ENCODE measurements at places on chromosomes 6 and 20. TPM values are rescaled to one million over a fixed set of nuclear protein-coding genes. Genes with fewer than 3 reads are reported as not detected.
A peak's percentile ranks its signal among the peaks of the same experiment; 100 is the strongest.

The SEC23B gene
- total RNA-seq: 35.6 TPM

The PRL gene
- total RNA-seq: 0.39 TPM

The SCRT2 gene
- total RNA-seq: not detected

GRCh38 chr6:148250975-148251685, 91.5 kb upstream of the SASH1 start:
- peak; percentile 52 for DNase-seq

GRCh38 chr20:8809107-8809953, 259.6 kb upstream of the PLCB4 start:
- DNase-seq: no peak

DNA sequence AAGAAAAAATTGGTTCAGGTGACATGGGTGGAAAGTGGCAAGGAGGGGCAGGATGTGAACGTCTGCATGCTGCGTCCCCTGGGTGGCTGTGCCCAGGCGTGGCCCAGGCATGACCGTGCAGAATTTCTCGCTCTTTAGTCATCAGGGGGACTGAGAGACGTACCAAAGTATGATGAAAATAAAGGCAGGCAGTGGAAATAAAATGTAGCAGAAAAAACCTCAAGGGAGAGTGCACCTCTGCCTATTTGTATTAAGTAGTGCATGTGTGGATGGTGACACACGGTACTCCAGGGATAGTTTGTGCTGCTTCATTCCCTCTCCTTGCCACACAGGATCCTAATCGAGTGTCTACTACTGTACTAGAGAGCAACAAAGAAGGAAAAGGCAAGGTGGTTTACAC, 81.1 kb downstream of the ATP9A start:
- no peak for DNase-seq

GRCh38 chr20:2179949-2180348, 78.3 kb downstream of the STK35 start:
- no peak for DNase-seq

The EPHA7 gene
- 2.3 TPM for total RNA-seq

- no peak for DNase-seq
These were observed 18.7 kb upstream of the YWHAB start for GRCh38 chr20:44866703-44867335.

- DNase-seq: no peak
These were observed 43.2 kb downstream of the TMEM242 start for GRCh38 chr6:157280157-157280556.

- DNase-seq: no peak
These were observed 2.8 kb downstream of the ACSS1 start for GRCh38 chr20:25054995-25055629.

DNA sequence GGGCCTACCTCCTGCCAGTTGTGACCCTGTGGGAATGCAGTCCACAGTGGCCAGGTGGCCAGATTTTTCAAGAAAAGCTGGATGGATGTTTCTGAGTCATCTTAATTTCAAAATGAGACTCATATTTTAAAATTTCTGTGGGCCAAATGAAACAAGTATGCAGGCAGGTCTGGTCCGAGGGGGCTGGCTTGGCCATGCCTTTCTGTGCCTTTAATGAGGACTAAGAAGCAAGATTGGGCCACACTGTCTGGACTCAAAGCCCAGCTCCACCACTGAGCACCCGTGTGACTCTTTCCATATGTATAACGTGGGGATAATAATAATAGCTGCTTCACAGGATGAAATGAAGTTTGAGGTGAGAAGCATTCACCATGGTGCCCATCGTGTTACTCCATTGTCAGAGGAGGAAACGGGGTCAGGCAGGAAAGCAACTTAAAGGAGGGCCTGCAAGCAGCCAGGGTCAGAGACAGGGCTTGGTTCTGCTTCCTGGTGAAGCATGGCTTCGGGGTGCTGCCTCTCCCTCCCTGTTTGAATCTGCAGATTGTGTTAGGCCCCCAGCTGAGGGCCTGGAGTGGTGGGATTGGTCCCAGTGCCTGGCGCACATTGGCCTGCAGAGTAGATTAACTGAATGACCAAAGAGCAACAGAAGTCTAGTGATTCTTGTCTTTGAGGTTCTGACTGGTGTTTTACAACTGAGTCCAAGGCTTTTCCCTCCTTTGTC, 3.8 kb downstream of the SOX12 start:
- no peak for DNase-seq

- DNase-seq: no peak
These were observed 613.2 kb upstream of the NOX3 start for GRCh38 chr6:156068881-156069280.

The CDH4 gene
- total RNA-seq: 0.10 TPM

The BEND3 gene
- total RNA-seq: 1.6 TPM
